NCI-H446 (cell line): ENCODE measurements at places on chromosomes 6 and 20.

DNA sequence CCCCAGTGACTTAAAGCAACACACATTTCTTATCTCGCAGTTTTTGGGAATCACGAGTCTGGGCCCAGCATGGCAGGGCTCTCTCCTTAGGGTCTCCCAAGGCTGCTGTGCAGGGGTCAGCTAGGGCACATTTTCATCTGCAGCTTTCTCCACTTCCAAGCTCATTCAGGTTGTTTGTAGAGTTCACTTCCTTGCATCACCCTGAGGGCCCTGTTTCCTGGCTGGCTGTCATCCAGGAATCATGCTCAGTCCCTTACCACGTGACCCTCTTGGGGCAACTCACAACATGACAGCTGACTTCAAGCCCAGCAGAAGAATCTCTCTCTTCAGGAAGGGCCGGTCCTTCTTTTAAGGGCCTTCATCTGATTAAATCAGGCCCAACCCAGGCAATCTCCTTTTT is 21.3 kb downstream of the SNAP25 start:
- no peak for DNase-seq

- DNase-seq = no peak
Measured at GRCh38 chr6:1392813-1393640, 3.7 kb downstream of the FOXF2 start.

GRCh38 chr20:61683721-61684120 is 382.0 kb downstream of the TAF4 start:
- no peak for DNase-seq

- DNase-seq = no peak
Measured at GRCh38 chr6:108689272-108690161, 128.8 kb downstream of the FOXO3 start.

DNA sequence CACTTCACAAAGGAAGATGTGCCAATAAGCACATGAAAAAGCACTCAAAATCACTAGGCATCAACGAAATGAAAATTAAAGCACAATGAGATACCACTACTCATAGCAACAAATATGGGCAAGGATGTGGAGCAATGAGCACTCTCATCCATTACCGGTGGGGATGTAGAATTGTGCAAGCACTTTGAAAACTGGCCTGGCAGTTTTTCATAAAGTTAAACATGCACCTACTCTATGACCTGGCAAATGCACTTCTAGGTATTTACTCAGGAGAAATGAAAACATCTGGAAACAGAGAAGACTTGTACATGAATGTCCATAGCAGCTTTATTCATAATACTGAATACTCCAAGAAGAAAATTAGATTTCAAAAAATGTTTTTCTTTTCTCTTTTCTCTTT is 34.1 kb upstream of the TMEM14A start:
- DNase-seq = no peak

DNA sequence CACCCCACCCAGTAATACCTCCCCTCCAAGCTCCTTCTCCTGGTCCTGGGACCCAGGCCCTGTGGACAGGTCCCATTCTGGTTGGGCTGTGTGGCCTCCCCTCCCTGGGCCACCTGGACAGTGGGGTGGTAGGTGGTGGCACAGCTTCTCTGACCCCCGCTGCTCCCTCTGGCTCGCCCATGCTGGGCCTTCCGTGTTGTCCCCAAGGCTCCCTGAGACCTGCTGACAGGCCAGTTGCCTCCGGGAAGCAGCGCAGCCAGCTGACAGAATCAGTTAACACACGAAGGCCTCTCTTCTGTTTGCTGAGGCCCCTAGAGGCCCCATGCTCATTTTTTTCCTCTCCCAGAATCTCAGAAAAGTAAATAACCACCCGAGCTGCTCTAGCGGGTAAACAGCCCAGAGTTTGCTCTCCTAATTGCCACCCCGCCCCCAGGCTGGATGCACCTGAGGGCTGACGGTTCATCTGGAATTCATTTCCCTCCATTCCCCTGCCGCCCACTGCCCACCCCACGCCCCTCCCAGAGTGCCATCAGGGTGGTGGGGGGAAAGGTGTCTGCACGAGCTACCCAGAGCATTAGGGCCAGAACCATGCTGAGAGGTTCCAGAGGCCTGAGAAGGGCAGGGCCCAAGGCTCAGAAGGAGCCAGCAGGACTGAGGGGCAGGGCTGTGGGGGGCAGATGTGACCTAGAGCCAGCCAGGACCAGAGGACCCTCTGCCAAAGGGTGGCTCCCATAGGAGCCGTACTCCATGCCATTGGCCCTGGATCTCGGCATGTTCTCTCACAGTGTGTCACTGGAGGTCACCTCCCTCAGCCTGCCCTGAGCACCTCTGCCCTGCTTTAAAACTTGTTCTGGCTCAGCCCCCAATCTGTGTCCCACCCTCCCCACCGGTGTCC is 157.5 kb downstream of the GRM4 start:
- no peak for DNase-seq

DNA sequence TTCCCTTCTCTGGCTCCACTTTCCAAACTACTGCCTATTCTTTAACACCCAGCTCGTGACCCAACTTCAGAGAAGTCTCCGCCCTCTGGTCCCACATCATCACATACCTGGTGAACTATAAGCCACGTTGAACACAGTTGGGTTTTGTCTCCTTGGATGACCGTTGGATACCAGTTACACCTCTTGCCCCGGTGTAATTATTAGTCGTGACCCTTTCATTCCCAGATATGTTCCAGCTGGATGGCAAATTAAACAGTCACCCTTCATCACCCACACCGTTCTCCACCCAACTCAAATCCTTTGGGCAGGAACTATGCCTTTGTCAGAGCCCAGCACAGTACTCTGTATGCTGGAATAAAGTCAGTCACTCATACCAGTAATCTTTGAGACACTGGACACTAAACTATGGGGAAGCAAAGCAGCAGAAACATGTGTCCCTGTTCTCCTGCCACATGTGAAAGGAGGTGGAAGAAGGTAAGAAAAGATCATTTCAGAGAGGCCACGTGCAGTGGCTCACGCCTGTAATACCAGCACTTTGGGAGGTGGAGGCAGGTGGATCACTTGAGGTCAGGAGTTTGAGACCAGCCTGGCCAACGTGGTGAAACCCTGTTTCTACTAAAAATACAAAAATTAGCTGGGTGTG is 22.5 kb downstream of the PLAGL2 start:
- DNase-seq = no peak

GRCh38 chr6:79377047-79377446 is 142.6 kb upstream of the HMGN3 start:
- DNase-seq = no peak

DNA sequence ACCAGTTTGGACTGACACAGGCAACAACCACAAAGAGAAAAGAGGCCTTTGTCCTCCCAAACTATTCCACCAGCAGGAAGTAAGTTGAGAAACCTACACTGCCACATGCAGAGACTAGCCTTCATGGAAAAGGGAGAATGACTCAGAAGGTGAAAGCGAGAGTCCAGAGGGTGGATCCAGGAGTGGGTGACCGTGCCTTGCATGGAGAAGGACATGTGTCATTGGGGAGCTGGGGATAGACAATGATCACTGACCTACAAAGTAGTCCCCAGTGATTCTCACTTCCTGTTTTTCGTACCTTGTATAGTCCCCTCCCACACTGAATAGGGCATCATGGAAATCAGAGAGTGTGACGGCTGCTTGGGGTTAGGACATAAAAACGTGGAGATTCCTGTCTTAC is 91.9 kb downstream of the MYLK4 start:
- DNase-seq = no peak

- DNase-seq = peak; percentile 71
Measured at GRCh38 chr20:46681032-46681854, 8.0 kb downstream of the TP53RK start.

DNA sequence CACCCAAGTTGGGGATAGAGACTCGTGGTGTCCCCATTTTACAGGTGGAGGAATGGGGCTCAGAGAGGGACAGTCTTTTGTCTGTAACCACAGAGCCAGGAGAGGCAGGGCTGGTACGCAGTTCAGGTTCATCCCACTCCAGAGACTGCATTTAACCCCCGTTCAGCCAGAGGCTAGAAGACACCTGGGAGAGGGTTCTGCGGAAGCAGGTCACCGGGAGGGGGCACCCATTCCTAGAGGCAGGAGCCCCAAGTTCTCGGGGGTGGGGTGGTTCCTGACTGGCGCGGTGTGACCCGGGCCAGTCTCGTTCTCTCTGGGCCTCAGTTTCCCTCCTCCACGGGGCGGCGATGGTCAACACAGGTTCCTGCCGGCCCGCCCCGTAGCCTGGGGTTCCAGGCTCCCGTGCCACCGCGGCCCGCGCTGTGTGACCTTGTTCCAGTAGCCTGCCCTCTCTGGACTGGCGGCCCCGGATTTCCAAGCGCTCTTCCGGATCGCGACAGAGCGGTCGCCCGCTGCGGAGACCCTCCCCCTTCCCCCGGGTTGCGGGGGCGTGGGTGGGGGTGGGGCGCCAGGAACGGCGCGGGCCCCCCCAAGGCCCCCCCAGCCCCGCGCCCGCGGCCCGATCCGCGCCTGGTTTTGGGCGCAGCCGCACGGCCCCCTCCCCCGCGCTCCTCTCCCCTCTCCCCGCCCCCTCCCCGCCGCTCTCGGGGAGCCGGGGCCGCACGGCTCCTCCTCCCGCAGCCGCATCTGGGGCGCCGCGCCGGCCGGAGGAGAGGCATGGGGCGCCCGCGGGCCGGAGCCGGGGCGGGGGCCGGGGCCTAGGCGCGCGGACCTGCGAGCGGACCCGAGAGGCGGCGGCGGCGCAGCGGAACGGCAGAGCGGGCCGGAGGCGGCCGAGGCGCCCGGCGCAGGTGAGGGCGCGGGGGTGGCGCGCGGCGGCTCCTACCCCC is at the start of gene DLGAP4:
Gene DLGAP4 (plus strand): TSS at position 738 of the 950 bp plus-strand sequence. CDS start 125,379 bp downstream, outside the sequence.
- no peak for DNase-seq

DNA sequence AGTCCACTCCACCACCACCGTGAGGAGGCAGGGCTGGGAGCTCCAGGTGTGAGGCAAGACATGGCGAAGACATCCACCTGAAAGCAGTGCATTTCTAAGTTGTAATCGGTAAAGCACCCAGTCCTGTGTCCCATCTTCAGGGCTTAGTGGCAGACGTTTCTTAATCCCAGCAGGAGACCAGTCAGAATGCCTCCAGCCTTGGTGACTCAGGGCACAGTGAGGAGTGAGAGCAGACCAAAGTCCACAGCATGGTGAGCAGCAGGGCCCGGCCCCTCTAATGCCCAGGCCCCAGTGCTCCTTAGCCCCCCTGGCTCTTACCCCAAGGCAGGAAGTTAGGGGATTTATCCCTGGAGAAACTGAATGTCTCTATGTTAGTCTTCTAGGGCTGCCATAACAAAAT is 183.9 kb downstream of the SYNDIG1 start:
- DNase-seq = no peak

DNA sequence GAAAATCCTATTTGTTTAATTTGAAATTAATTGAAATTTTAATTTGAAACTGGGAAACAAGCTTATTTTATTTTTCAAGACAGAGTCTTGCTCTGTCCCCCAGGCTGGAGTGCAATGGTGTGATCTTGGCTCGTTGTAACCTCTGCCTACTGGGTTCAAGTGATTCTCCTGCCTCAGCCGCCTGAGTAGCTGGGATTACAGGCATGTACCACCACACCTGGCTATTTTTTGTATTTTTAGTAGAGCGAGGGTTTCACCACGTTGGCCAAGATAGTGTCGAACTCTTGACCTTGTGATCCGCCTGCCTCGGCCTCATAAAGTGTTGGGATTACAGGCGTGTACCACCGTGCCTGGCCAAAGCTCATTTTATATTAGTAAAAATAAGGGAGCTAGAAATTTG is 4.2 kb downstream of the SRSF3 start:
- DNase-seq = no peak

DNA sequence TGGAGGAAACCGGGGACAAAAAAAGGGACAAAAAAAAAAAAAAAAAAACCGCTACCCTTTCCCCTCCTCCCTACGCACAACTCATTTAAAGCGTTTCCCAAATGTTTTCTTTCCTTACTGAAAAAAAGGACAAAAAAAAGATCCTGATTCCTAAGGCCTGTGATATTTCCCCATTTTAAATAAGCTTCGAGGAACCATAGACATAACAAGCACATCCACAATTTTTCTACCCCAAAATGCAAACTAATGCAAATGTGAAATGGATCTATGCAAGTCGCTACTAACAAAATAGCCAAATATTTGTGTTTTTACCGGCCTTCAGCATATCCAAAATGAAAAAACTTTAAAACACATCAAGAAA is 1.4 kb upstream of the ZNF217 start:
- DNase-seq = no peak

GRCh38 chr6:129451187-129451586 is 258.8 kb downstream of the ARHGAP18 start:
- DNase-seq = no peak

GRCh38 chr6:96907498-96907897 is 9.8 kb upstream of the NDUFAF4 start:
- no peak for DNase-seq

GRCh38 chr6:134345789-134346188 is 27.9 kb upstream of the SGK1 start:
- DNase-seq = no peak

- DNase-seq = no peak
Measured at GRCh38 chr6:118931436-118931835, 3.5 kb downstream of the MCM9 start.

DNA sequence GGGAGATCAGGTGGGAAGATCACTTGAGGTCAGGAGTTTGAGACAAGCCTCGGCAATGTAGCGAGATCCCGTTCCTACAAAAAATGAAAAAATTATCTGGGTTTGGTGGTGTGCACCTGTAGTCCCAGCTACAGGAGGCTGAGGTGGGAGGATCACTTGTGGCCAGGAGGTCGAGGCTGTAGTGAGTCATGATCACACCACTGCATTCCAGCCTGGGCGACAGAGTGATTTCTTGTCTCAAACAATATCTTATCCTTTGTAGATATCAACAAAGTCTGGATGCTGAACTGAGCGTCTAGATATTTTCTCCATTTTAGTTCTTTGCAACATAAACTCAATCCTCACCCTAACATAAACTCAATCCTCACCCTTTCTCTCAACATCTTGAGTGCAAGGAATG is 197.6 kb downstream of the DTNBP1 start:
- DNase-seq = no peak

DNA sequence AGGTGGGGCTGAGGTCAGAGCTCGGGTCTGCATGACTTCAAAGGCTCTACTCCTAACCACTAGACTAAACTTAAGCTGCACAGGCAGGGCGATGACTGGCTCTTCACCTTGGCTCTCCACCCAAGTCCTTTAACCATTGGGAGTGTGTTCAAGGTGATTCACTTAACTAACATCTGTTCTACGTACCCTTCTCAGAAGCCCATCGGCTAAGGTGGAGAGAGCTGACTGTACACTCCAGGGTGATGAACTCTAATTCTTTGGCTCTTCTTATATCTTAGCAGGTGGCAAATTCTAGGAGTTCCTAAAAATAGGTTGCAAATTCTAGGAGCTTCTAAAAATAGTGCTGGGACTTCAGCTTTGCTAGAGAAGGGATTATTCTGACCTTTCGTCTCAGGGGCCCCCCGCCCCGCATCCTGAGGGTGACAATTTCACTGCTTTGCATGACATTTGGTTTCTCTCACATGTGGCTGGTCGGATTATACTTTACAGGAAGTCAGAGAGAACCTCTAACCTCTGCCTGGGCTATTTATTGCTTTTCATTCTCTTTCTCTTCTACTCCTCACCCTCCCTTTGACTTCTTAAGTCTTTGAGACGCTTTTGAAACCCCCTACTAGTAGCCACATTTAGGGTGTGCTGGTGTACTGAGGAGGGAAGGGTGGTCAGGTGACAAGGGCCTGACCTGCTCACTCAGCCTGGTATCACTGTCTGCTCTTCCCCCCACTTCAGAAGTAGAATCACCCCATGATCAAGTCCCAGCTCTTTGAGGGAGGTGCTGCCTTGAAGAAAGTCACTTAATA is 55.5 kb downstream of the PRDM1 start:
- no peak for DNase-seq
